ENCODE measurements at places on chromosomes 12 and 14.
A peak's percentile ranks its signal among the peaks of the same experiment; 100 is the strongest.

GRCh38 chr12:14886271-14886670, 617 bp upstream of the MGP start:
- peak; percentile 20 for DNase-seq

DNA sequence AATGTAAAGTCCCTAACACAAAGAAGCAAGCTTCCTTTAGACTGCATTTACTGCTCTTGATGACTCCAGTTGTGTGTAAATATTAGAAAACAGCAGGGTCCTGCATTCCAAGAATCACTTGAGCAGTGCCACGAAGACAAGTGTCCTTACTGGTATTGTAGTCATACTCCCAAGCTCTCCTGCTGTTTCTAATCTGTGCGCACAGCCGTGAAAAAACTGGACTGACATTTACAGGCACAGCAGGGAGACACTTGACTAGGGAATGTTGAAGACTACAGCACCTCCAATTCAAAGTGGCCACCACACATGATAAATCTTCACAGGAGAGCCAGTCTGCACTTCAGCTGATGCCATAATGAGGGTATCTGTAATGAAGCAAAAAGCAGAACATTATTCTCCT, 91.4 kb downstream of the VRK1 start:
- no peak for DNase-seq

- no peak for DNase-seq
These were observed 191.6 kb upstream of the NUDT4 start for GRCh38 chr12:93186131-93186530.

DNA sequence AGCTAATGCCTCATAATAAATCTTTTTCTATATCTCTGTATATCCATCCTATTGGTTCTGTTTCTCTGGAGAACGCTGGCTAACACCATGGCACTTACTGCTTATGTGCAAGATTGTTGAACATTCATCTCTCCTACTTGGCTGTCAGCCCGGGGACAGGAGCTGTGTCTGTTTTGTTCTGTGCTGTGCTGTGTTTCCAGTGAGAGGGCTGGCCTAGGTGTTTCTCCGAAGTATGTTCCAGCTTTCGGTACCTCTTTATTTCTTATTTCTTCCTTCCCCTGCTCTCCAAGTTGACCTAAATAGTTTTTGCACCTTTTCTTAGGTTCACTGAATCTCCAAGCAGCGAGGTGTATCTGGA, 18.8 kb upstream of the NR4A1 start:
- DNase-seq: no peak

DNA sequence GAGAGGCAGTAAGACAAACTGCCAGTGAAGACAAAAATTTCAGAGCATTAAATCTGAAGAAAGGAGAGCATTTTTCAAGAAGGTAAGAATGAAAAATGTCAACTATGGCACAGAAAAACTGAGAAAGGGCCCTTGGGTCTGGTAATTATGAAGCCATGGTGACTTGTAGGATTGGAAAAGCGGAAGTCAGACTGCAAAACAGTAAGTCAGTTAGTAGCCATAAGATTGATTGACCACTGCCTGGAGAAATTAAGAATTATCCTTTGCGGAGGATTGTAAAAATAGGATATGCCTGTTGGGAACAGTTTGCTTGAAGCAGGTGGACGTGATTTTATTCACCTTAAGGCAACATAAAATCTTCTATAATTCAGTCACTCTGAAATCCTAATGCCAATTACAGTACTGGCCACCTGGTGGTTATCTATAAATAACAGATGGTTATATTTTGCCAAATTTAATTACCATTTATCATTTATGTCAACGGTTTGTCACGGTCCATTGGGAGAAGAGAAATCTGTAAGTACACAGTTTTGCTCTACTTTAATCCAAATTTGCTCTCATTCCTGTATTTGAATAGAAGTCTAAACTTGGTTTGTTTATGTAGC, 127.1 kb upstream of the CNTN1 start:
- DNase-seq: no peak

DNA sequence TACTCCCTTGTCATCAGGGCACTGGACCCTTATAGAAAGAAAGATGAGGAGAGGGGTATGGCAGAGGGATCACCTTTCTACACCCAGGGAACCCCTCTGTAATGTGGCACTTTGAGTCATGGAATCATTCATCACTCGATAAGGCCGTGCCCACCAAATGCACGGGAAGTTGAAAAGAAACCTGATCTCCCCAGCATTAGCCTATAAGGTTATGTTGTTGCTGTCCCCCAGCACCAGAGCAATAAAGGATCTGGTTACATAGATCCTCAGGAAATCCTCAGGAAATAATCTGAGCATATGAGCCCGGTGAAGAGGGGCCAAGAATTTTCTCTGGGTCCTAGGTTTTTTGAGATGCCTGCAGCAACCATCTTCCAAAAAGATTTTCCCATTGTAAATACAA, 148.8 kb upstream of the CRY1 start:
- DNase-seq: no peak

DNA sequence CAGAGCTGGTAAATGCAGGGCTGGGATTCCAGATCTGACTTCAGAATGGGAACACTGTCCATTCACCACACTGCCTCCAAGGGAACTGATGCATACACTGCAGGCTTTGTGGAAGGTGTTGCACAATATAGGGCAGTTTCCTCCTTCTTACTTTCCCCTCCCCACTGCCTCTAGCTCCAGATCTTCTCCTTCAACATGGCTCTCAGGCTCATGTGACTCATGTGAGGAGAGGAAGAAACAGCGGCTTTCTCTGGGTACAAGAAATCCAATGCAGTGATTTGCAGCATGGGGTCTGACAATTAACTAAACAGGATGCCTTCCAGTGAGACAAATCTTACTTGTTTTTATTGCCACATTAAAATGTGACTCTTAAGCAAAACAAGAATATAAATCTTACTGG, 447.6 kb upstream of the CCDC196 start:
- DNase-seq: no peak

- no peak for DNase-seq
These were observed 10.9 kb downstream of the DCP1B start for GRCh38 chr12:1993341-1993740.

DNA sequence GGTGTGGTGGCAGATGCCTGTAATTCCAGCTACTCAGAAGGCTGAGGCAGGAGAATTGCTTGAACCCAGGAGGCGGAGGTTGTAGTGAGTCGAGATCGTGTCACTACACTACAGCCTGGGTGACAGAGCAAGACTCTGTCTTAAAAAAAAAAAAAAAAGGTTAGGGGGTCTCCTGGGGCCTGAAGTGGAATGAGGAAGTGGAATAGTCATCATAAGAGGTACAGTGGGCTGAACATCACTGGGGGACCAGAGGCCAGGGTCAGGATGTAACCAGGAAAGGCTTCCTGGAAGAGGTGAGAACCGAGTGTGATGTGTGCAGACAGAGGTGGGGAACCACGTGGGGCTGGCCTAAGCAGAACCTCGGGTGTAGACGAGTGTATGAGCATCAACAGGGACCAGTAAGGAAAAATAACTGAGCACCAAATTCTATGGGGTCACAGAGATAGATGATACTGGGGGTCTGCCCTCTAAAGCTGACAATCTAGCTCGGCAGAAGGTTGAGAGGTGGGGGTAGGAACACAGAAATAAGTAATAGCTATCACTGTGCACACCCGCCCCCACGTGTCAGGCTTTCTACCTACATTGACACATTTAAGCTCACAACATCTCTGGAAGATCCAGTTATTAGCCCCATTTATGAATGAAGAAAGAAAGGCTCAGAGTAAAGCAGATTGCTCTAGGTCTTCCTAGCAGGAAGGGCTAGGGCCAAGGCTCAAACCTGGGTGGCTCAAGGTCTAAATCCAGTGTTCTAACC, 5.0 kb upstream of the COX6A1 start:
- no peak for DNase-seq

DNA sequence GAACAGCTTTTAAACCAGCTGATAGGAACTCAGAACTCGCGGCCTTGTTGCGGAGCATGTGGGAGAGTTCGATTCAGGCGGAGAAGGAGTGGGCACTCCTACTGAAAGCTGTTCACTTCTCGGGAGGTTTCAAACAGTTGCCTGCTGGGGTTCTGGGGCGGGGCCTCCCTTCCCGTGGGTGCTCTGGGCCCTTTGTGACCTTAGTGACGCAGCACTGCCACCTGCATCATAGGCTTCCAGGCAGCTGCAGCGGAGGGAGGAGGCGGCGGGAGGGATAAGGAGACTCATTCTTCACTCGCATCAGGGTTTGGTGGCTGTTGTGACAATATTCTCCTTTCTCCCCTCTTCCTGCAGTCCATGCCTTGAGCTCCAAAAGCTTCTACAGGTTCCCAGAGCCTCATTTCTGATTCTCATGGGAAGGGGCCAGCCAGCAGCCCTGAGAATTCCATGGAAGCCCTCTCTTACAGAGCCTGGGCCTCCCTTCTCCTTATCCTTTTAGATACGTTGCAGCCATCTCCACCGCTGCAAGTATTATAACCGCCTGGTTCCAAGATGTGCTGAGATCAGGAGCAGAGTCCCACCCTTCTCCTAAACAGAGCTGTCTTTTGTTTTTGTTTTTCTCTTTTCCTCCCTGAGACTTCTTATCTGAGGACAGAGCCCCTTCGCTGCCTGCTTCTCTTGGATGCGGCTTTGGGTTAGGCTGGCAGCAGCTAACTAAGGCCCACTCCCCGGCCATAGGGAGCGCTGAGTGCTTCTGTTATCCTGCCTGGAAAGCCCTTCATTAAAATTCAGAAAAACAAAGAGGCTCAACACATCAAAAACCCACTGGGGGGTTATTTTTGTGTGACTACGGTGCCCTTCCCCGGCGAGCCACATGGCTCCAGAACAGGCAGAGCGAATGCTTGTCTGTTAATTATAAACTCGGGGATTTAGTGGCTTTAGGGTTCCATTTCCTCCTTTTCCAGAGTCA, 67.6 kb upstream of the GPATCH2L start:
- no peak for DNase-seq

DNA sequence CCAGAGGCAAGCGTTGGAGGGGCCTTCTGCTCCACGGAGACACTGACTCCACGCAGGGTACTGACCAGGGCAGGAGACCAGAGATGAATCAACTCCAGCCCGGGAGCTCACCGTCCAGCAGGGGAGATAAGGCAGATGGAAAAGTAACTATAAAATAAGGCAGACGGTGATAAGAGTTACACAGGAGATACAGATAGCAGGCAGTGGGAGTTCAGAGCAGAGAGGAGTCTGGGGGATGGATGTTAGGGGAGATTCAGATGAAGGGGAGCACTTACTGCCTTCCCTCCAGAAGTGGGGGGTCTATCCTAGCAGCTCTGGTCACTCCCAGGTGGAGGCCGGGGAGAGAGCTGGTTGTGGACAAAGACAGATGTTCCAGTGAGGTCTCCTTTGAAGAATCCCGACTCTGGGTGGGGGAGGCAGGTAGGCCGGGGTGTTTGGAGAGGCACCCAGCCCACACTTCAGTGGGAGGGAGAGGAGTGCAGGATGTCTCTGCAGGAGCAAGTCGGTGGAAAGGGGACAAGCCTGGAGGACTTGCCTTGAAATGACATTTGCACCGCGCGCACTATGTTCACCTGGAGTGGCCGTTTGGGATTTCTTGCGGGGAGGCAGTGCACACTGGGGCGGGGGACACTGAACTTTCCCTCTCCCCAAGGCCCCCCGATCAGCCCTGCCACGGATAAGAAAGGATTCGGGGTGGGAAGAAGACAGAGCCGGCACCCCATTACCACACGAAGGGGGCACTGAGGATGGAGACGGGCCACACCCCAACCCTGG, 1.2 kb downstream of the PITPNM2 start:
- DNase-seq: no peak

- peak; percentile 10 for DNase-seq
These were observed 106.8 kb downstream of the TMEM260 start for GRCh38 chr14:56686416-56686815.

GRCh38 chr12:115542656-115543055, 734.8 kb downstream of the MED13L start:
- no peak for DNase-seq

- DNase-seq: no peak
These were observed 173.0 kb downstream of the CALM1 start for GRCh38 chr14:90569606-90570387.

DNA sequence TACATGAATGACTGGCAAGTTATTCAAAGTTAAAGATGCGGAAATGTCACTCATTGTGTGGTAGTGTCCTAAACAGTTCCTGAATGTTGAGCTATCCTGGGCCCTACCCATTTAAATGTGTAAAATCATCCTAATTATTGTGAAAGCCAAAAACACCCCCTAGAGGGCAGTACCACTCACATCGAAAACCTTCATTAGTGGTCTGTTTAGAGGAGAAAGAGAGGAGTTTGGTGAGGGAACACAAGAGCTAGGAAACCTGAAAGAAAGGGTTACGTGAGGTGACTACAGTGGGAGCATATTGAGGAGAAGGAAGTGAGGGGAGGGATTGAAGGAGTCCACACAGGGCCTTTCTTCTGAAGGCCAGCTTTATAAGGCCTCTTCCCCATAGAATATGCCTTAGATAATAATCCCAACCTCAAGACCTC, 2.5 kb upstream of the TEP1 start:
- no peak for DNase-seq

DNA sequence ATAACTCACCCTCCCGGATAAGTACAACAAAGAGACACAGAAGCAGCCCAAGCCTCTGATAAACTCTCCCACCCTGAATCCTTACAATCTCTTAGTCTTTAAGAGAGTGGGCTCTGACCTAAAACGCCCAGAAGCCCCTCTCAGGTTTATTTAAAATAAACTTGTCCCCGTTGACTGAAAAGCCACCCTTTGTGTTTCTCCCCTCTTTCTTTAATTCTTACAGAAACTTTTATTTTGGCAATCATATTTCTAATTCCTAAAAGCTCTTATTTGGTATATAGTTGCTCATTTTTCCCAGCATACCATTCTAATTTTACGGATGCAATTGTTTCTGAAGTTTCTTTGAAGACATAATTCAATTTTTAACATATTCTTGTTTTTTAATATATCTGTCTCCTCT, 222.1 kb upstream of the PLXNC1 start:
- no peak for DNase-seq

- DNase-seq: no peak
These were observed 10.0 kb downstream of the WNT1 start for GRCh38 chr12:48988030-48988649.

DNA sequence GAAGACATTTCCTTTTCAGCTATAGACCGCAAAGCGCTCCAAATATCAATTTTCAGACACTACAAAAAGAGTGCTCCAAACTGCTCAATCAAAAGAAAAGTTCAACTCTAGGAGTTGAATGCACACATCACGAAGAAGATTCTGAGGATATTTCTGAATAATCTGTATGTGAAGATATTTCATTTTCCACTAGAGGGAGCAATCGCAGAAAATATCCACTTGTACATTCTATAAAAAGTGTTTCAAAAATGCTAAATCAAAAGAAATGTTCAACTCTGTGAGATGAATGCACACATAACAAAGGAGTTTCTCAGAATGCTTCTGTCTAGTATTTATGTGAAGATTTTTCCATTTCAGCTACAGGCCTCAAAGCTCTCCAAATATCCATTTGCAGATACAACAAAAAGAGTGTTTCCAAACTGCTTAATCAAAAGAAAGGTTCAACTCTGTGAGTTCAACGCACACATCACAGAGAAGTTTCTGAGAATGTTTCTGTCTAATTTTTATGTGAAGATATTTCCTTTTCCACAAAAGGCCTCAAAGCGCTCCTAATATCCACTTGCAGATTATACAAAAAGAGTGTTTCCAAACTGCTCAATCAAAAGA, 643.8 kb upstream of the ALG10B start:
- no peak for DNase-seq

DNA sequence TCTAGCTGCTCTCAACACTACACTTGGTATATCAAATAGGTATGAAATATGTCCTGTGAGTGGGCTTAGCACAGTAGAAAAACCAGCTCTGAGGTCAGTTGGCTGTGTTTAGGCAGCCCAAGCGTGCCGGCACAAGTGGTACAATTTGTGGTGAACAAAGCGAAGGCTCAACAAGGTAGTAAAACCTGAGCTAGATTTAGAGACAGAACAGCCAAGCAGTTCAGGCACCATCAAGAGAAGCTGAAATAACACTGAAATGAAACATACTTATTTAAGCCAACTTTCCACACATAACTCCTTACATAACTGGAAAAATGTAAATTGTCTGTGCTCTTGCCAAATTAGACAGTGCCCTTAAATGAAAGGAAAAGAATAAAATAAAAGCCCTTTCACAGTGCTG, 596.8 kb upstream of the FBXO33 start:
- no peak for DNase-seq
